Mammary epithelial cell (primary cell): ENCODE measurements at places on chromosomes 5 and 9. TPM values are rescaled to one million over a fixed set of nuclear protein-coding genes. Genes with fewer than 3 reads are reported as not detected.
A peak's percentile ranks its signal among the peaks of the same experiment; 100 is the strongest.

DNA sequence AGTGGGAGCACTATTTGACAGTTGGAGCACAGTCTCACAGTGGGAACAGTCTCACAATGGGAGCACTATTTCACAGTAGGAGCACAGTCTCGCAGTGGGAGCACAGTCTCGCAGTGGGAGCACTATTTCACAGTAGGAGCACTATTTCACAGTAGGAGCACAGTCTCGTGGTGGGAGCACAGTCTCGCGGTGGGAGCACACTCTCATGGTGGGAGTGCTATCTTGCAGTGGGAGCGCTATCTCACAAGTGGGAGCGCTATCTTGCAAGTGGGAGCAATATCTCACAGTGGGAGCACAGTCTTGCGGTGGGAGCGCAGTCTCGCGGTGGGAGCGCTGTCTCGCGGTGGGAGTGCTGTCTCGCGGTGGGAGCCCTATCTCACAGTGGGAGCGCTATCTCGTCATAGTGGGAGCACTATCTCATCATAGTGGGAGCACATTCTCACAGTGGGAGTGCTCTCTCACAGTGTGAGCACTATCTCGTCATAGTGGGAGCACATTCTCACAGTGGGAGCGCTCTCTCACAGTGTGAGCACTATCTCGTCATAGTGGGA lies 56.1 kb downstream of the MED10 start:
- DNase-seq: no peak

DNA sequence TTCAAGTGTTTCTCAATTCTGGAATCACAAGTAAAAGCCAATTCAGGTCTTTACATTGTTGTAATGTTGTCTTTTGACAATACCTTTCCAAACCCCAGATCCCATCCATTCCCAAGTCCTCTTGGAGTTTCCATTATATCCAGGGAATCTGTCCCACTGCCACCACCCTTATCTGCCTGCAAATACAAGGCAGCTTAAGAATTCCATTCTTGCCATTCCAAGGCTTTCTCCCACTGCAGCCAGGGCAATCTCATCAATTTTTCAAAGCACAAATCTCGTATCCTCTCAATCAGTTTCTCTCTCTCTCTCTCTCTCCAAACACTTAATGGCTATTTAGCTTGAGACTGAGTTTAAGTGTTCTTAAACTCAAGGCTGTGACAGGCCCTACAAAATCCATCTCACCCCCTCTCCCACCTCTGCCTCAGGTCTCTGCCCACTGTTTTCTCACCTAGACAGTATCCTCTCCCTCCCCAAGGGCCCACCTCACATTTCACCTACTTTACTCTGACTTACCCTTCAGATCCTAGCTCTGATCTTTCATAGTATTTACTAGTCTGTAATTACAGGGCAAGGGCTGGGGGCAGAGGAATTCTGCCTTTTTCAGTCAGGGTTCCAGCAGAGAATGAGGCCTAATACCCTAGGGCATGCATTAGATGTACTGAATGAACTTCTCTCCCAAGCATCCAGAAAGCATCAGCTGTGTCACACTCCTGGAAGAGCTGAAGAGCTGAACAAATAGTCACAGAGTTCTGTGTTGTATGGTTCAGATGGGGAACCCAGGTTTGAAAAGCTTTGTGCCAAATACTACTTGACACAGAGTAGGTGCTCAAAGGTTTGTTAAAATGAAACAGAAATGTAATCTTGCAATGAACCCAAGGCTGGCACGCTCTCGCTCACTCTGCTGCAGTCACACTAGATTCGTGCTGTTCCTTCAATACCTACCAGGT lies 46.0 kb downstream of the RAPGEF1 start:
- no peak for DNase-seq

- no peak for DNase-seq
Measured at GRCh38 chr5:150142185-150142958, 13.3 kb downstream of the PDGFRB start.

DNA sequence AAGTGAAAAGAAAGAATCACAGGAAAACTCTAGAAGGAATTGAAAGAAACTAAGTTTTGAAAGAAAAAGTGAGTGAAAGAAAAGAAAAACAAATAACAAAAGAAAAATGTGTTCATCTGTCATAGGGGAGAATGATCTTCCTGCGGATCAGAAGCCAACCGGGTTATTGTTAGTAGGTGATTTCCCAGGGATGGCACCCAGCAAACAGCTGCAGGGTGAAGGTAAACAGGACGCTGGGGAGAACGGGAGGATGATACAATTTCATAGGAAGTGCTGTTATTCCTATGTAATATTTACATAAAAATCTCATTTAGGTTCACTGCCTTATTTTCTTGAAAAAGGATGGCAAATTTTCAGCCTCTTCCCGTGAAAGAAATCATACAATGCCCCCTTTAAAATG lies 72.4 kb upstream of the LHFPL2 start:
- peak; percentile 24 for DNase-seq

DNA sequence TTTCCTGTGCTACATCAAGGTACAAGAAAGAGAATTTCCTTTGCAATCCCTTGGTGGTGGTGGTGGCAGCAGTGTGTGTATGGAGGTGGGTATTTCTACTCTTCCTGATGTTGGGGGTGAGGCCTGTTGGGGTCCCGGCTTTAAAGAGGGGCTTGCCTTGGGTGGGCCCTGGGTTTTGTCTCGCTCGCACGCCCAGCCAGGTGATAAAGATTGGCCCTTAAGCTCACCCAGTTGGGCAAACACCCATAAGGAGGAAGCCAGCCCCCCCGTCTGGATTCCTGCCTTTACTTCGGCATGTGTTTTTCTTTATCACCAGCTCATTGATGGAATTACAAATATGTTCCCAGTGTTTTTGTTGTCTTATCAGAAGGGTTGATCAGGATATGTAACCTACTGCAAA lies 16.0 kb upstream of the SARDH start:
- DNase-seq: no peak

DNA sequence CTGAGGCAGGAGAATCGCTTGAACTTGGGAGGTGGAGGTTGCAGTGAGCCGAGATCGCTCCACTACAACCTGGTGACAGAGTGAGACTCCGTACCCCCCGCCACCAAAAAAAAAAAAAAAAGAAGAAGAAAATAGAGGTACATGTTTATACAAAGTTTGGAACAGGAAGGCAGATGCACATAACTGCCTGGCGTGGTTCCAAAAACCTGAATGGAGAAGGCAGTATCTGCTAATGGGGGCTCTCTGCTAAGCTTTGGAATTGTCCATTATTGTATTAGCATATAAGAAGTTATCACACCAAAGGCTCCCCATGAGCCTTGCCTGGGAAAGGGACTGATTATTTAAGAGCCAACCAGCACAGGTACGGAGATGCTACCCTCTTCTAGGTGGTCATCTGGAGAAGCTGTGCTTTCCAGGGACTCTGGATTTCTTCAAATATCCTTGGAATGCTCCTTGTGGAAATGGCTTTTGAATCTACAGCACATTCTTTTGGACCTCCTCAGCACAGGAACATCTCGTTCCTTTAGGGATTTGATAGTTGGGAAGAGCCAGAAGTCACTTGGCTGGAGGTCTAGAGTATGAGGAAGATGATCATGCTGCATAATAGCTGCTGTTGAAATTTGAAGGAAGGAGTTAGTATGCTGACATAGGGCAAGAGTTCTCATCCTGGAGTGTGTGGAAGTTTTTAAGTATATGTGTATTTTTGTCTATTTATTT lies 42.5 kb upstream of the ABCA1 start:
- DNase-seq: no peak

- no peak for DNase-seq
Measured at GRCh38 chr9:131845305-131846298, 105.7 kb upstream of the RAPGEF1 start.

DNA sequence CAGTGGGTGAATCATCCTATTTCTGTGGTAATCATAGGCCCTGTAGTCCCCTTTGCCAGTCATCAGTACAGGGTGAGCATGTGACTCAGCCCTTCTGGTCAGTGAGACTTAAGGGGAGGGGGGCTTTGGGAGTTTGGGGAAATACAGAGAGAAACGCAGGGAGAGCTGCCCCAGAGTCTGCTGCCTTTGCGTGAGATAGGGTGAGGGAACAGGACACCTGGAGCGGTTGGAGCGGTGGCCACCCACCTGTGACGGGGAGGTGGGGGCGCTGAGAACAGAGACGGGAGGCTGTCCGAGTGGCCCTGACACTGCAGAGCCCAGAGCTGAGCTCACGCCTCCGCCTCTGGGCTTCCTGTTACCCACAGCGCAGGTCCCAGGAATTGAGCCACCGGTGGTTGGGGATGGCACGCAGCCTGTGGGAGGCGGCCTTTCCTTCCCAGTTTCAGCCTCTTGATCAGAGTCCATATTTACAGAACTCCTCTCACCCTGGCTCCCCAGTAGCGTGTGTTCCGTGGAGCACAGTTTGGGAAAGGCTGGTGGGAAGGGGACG lies 92.0 kb upstream of the ERCC6L2 start:
- no peak for DNase-seq

DNA sequence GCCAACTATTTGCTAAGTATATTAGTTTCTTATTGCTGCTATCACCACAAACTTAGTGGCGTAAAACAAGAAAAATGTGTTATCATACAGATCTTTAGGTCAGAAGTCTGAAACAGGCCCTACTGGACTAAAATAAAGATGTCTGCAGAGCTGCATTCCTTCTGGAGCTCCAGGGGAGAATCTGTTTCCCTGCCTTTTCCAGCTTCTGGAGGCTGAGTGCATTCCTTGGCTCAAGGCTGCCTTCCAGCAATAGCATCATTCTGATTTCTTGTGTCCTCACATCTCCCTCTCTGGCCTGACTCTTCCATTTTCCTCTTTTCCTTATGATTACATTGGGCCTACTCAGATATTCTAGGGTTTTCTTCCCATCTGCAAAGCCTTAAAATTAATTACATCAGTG lies 15.9 kb downstream of the MAN2A1 start:
- DNase-seq: no peak

GRCh38 chr5:157067005-157067404 lies 8.1 kb upstream of the HAVCR1 start:
- no peak for DNase-seq

GRCh38 chr5:362189-362588 lies 40.7 kb downstream of the AHRR start:
- DNase-seq: no peak

- no peak for DNase-seq
Measured at GRCh38 chr5:151388960-151389359, 41.6 kb upstream of the SLC36A2 start.

DNA sequence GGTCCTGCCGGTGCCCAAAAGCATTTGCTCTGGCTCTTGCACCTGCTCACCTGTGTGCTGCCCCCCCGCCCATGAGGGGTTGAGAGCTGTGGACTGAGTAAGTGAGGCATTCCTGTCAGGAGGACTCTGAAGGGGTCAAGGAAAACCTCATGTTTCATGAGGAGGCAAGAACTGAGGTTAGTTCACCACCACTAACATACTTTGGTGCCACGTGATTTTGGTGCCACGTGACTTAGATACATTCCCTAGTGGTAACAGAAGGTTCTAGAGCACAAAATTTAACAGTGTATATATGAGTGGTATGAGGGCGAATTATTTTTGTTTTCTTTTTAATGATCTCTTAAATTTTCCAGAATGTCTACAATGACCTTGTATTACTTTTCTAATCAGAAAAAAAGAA lies 6.3 kb upstream of the IL12B start:
- no peak for DNase-seq

RABGAP1 gene
- 20.1 TPM for polyA plus RNA-seq

PCDHB9 gene
- 0.12 TPM for polyA plus RNA-seq

ELAVL2 gene
- 5.2 TPM for polyA plus RNA-seq

MAMDC2 gene
- 10.9 TPM for polyA plus RNA-seq
